Activated CD8-positive, alpha-beta memory T cell treated with anti-CD3 and anti-CD28 coated beads for 48 hours (primary cell): ENCODE measurements at places on chromosomes 12 and 14.

- DNase-seq: no peak
Observed at GRCh38 chr12:103901518-103902173, 28.6 kb upstream of the HSP90B1 start.

DNA sequence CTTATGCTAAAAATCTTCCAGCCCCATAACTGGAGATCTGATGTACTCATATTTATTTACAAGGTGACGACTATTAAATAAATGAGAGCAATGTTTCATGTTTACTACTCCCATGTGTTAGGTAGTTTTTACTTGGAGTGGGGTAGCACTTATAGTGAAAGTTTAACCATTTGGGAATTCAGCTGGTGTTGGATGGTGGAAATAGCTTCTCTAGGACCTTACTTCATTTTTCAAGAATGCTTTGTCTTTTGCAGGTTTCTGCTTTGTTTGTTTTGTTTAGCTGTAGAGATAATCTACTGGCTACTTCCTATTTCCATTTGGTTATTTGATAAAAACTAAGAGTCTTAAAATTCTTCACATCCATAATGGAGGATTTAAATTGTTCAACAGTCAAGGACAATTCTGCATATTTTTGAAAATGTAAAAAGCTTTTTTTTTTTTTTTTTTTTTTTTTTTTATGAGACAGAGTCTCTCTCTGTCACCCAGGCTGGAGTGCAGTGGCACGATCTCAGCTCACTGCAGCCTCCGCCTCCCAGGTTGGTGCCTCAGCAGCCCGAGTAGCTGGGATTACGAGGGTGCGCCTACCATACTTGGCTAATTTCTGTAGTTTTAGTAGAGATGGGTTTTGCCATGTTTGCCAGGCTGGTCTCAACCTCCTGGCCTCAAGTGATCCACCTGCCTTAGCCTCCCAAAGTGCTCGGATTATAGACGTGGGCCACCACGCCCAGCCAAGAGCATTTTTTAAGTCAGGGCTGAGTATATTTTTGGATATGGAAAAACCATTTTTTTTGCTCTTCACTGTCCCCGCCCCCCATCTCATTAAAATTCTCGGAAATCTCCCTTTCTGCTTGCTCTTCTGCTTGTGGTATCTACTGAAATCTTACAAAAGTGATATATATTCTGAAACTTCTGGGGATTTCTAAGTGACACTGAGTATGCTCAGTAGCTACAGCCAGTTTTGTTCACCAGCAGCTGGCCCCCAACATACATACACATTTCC lies 1.4 kb upstream of the ABCD2 start:
- DNase-seq: no peak

DNA sequence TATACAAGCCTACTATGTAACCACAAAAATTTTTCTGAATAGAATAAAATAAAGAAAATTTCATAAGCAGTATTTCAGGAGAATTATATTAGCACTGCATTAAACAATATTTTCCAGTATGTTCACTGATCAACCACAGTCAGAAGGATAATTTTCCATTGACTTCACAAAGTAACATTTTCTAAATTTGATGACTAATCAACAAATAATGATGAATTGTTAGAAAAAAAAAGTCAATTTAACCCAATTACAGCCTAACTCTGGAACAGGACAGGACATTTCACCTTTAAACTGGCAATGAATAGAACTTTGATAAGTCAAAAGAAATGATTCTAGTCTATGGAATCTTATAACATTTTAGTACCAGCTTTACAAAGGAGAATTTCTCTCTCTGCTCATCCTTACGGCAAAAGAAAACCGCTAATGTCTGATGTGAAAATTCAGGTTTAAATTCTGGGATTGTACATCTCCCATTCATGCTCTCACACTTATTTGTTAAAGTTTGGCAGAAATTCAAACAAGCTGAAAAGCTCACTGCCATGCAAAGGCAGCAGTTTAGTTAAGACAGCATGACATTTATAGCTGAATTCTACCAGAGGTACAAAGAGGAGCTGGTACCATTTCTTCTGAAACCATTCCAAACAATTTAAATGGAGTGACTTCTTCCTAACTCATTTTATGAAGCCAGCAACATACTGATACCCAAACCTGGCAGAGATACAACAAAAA lies 84.5 kb downstream of the MDGA2 start:
- no peak for DNase-seq

DNA sequence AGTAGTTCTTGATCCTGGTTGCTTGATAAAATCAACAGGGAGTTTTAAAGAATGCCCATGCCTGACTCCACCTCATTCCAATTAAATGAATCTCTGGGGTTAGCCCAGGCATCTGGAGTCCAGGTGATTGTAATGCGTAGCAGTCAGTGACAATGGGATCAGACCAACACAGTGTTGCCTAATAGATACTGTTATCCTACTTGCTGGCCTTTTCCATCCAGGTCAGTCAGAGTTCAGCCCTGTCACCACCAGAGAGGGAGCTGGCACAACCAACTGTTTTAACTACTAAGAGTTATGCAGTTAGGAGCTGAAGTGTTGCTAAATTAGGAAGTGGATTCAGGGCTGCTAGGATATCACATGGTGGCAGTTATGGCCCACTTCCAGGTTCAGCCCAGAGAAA lies 107.1 kb downstream of the GPR135 start:
- no peak for DNase-seq

GRCh38 chr12:105831372-105831771 lies 307.4 kb downstream of the NUAK1 start:
- no peak for DNase-seq

- DNase-seq: no peak
Observed at GRCh38 chr14:99244941-99245563, 26.9 kb downstream of the BCL11B start.

- DNase-seq: no peak
Observed at GRCh38 chr12:106127338-106128126, 11.2 kb downstream of the NUAK1 start.

GRCh38 chr12:72256725-72257124 lies 15.4 kb upstream of the TRHDE start:
- no peak for DNase-seq

- no peak for DNase-seq
Observed at GRCh38 chr14:92986254-92987147, 63.6 kb downstream of the CHGA start.

GRCh38 chr12:68081561-68081960 lies 78.0 kb downstream of the IFNG start:
- no peak for DNase-seq

GRCh38 chr12:119178544-119179334 lies at the start of gene HSPB8:
Gene HSPB8 (plus strand): TSS chr12:119178931. CDS start chr12:119179313, 382 bp downstream.
- DNase-seq: no peak
